Hepatic stellate cell (primary cell): ENCODE measurements at places on chromosomes 1 and 21.
A peak's percentile ranks its signal among the peaks of the same experiment; 100 is the strongest.

- DNase-seq = no peak
Measured at GRCh38 chr21:43304621-43305335, 122.2 kb downstream of the SIK1 start.

DNA sequence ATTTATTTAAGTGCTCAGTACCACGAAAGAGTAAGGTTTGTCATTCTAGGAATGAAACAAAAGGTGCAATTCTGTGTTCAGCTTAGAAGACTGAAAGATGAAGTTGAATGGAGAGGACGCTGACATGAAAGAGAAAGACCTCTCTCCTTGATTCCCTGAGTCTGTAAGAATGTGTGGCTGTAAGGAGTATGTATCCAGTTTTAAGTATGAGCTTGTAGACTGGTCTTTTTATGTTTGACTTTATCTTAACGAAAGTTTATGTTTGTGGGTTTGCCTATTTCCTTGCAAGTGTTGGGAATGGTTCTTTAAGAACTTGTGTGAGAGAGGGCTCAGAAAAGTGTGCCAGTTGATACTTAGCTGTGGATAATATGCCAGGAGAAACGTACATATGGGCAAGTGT, 1.4 kb downstream of the CHD1L start:
- no peak for DNase-seq

DNA sequence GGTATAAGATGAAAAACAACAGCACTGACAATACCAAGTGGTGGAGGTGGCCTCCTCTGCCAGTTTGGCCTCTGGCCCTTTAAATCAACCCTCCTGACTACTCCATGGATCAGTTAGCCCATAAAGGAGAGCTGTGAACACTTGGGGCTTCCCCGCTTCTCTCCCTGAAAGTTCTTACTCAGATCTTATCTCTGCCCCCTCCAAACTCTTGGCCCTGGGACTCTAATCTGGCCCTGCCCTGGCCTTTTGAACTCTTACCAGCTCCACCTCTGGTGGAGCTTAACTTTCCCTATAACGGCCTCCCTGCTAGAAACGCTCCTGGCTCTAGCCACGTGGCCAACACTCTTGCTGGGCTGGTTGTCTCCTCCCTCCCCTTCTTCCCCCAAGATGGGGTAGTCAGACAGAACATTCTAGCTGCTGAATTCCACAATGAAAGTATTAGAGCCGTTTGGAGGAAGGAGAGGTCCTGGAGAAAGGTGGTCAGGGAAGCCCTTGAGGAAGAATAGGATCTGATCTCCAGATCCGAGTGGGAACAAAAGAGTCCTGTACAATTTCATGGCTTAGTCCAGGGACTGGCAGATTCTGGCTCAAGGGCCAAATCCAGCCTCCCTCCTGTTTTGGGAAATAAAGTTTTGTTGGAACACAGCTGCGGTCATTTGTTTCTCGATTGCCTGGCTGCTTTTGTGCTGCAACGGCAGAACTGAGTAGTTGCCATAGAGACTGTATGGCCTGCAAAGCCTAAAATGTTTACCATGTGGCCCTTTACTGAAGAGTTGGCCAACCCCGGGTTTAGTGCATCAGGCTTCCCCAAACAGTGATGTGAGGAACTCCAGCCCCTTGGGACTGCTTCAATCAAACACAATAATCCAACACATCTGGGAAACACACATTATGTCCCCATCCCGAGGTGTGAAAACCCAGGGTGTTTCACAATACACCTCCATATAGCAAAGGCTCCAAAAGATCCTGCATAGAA, 9.5 kb upstream of the PIGR start:
- no peak for DNase-seq

DNA sequence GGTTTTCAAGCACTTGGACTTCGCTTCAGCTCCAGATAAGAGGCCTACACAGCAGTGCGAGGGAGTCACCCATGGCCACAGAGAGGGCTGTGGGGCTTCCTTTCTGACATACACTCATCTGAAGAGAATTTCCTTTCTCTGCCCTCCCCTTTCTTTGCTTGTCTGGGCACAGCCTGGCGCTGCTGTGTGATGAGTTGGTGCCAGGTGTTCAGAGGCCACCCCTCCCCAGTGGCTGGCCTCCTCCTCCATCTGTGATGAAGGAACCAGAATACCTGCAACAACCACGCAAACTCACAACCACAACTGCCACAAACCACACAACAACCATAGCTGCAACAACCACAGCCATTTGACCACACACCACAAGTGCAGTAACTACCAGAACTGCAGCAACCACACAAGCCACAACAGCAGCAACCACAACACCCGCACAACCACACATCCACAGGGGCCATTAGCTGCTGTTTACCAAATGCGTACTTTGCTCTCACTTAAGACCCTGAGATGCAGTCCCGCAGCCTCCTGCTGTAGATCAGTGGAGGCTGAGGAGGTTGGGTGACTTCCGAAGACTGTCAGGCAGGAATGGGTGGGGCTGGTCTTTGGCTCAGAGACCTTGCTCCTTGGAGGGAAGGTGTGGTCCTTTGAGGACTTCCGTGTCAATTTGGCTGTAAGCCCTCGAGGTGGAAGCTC, 71.1 kb downstream of the IER5 start:
- peak; percentile 57 for DNase-seq

- no peak for DNase-seq
Measured at GRCh38 chr1:178450871-178451270, 45.9 kb downstream of the CLEC20A start.

GRCh38 chr1:53653631-53654030, 85.3 kb downstream of the GLIS1 start:
- DNase-seq = no peak

DNA sequence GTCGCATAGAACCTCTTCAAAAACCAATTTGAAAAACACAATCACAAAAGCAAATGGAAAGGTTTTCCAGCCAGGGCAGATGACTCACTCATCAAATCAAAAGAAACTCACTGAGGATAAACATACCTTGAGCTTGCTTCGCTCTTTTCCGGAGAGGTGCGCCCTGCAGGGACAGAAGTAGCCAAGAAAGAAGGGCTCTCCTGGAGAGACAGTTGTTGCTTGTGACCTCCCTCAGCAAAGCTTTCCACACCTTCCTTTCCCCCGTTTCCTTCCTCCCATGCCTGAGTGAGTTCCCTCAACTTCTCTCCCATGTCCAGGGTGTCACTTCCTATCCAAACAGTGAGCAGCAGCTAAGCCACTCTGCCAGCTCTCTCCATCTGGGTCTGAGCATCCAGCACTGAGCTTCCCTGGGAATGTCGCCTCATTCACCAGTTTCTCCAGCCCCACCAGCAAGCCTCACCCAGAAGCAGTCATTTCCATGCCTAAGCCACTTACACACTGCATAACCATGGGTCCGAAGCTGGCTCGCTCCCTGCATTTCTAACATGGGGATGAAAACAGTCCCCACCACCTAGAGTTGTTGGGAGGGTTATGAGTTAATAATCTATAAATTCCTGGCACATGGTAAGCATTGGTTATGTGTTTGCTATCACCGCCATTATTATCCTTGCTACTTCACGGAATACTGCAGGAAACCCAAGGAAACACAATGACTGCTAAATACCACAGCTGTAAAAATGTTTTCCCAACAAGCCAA, 75.0 kb downstream of the PTPN14 start:
- no peak for DNase-seq

- no peak for DNase-seq
Measured at GRCh38 chr1:219805191-219805590, 123.2 kb downstream of the SLC30A10 start.

DNA sequence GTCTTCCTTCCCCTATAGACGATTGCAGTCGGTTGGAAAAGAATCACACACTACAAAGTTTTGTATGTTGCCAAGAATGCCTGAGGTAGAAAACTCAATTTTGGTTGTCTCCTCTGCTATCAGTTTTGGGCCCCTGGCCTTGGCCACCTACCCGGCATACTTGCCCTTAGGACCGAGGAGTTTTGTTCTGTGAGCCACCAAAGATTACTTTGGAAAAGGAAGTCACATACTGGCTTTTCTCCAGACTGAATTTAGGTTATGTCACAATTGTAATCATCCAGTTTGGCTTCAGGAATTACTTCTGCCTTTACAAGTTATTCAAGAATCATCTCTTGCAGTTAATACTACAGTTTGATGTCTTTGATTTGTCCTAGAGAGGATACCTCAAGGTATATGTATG, 71.4 kb downstream of the RGL1 start:
- no peak for DNase-seq

DNA sequence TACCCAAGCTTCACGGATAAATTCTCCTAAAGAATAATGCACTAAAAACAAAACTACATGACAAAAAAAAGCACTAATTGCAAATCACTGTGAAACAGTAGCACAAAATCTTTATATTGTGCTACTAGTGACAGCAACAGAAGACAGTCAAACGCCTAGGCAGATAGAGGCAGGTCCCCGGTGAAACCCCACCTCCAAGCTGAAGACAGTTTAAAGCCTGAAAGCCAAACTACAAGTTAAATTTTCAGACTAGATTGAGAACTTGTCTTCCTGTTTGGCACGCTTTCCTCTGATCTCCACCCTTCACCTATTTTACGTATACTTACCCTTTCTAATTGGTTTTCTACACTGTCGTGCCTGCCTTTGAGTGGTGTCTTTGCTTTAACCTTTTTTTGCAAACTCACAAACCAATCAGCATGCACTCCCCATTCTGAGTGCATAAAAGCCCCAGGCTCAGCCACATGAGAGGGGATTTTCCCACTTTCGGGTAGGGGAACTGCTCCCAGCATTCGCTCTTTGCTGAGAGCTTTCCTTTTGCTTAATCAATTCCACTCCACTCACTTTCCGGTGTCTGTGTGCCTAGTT, 3.6 kb upstream of the BACH1 start:
- DNase-seq = no peak

GRCh38 chr1:198088360-198089071, 68.3 kb upstream of the NEK7 start:
- DNase-seq = peak; percentile 19

- peak; percentile 24 for DNase-seq
Measured at GRCh38 chr1:221897321-221897721, 155.4 kb upstream of the DUSP10 start.

DNA sequence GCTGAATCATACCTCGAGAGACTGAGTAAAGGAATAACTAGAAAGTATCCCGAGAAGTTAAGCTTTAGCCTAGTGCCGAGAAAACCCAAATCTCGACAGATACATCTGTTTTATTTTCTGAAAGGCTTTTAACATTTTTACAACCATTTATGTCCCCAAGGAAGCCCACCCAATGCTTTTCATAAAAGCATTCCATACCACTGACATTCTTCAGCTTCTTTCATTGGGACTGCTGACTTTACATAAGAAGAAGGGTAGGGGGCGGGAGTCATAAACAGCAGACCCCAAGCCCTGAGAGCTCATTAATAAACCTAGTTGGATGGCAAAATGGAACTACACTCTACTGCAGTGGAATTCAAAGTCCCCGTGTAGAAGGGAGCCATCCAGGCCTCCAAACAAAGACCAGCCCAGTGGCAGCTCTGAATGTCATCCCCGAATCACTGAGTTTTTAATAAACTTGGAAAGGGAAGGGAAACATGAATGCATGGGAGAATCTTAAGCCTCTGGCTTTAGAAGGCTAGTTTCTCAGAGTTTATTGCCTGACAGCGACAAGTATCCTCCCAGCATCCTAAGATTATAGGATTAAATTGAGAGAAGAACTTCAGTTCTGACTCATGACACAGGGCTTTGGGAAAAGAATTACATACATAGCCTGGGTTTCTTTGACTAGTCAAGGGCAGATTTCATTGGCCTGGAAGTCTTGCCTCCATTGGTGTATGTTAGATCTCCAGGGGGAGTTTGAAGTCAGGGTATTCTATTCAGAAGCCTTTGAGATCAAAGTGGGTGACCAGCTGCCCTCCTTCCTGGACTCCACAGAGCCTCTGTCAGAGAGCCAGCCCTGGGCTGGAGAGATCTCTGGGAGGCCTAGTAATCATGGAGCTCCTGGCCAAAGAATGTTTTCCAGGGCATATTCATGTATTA, 3.7 kb downstream of the ATF3 start:
- DNase-seq = no peak

DNA sequence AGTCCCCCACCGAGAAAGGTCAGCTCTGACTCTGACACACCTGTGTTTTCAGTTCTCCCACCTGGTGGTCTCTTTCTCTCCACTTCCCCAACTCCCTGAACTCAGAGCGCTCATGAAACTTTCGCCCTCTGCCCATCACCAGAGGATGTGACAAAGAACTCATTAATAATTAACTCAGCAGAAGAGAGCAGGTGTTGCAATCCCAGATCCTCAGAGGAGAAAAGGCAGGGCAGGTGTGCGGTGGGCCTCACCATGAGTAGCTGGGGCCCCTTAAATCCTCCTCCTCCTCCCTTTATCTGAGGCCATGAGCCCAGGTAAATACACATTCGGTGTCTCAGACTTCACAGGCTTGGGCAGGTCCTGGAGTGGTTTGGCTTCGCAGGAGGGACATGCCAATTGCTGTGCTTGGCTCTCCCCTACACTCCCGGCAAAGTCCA, 1.7 kb upstream of the LAMB3 start:
- no peak for DNase-seq

DNA sequence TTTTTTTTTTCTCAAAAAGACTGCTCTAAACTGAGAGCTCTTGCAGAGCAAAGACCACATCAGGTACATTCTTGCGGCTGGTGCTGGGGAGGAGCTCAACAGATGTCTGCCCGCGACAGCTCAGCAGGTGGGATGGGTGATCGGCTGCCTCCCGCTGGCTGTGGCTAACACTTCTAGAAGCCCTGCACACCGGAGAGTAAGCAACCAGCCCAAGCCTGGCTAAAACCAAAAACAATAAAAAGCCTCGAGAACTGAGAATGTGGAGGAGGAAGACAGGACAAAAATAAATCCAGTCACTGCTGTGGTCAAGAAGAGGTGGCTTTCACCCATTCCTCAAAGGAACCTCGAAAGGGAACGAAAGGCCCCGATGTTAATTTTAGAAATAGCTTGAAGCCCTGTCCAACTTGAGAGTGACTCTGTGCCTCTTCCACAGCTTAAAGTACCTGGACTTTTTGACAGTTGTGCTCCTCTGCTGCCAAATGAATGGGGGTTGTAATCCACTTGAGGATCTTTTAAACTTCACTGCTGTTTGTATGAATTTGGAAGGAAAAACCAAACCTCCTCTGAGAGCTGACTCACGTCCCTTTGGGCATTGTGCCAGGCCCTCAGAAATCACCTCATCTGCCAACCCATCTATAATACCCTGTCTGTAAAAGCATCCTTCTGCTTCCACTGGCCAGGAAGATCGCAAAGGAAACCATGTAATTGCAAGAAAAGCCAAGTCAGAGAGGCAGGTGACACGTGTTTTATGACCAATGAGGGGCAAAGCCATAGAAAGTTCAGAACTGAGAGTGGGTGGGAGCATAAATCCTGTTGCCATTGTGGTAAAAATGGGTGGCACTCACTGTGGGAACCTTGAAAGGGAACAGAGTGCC, 78.6 kb downstream of the KCNN3 start:
- DNase-seq = no peak

GRCh38 chr1:164263540-164263939, 295.4 kb upstream of the PBX1 start:
- no peak for DNase-seq

- DNase-seq = no peak
Measured at GRCh38 chr1:92363401-92363800, 64.5 kb downstream of the RPAP2 start.

- DNase-seq = peak; percentile 69
Measured at GRCh38 chr1:47424336-47424982, 8.4 kb downstream of the FOXE3 start.
